ENCODE measurements at places on chromosomes 1 and 21. TPM values are rescaled to one million over a fixed set of nuclear protein-coding genes. Genes with fewer than 3 reads are reported as not detected.

- DNase-seq = peak; percentile 20
Measured at GRCh38 chr21:46082963-46083790, 14.7 kb upstream of the COL6A2 start.

GRCh38 chr1:32151319-32151787 is 28.1 kb upstream of the TXLNA start:
- no peak for DNase-seq

- DNase-seq = peak; percentile 18
Measured at GRCh38 chr21:45998871-45999580, 17.5 kb downstream of the COL6A1 start.

DNA sequence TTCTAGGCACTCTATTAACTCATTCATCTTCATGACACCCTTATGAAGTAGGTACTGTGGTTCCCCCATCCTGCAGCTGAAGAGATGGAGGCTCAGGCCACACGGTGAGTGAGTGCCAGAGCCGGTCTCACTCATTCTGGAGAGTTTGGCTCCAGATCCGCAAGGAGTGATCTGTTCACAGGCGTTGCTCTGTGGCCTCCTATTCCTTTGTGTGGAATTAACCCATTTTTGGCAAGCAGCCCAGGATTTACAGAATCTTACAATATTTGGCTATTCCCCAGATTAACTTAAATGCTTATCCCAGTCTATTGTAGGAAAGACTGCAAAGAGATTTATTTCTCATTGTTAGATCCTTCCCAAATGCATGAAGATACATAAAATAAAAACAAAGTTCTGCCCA is 29.6 kb downstream of the KIAA0040 start:
- DNase-seq = no peak

DNA sequence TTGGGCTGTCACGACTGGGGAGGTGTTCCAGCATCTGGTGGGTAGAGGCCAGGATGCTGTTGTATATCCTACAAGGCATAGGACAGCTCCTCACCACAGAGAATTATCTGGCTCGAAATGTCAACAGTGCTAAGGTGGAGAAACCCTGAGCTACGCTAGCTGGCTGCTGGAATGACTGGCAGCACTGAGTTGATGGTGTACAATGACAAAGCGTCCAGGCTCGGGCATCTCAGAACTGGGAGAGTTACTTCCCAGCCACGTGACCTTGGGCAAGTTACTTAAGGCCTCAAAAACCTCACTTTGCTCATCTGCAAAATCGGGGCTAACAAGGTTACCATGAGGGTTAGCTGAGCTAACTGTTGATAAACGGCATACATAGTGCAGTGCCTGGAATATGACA is 35.4 kb downstream of the GPR161 start:
- no peak for DNase-seq

DNA sequence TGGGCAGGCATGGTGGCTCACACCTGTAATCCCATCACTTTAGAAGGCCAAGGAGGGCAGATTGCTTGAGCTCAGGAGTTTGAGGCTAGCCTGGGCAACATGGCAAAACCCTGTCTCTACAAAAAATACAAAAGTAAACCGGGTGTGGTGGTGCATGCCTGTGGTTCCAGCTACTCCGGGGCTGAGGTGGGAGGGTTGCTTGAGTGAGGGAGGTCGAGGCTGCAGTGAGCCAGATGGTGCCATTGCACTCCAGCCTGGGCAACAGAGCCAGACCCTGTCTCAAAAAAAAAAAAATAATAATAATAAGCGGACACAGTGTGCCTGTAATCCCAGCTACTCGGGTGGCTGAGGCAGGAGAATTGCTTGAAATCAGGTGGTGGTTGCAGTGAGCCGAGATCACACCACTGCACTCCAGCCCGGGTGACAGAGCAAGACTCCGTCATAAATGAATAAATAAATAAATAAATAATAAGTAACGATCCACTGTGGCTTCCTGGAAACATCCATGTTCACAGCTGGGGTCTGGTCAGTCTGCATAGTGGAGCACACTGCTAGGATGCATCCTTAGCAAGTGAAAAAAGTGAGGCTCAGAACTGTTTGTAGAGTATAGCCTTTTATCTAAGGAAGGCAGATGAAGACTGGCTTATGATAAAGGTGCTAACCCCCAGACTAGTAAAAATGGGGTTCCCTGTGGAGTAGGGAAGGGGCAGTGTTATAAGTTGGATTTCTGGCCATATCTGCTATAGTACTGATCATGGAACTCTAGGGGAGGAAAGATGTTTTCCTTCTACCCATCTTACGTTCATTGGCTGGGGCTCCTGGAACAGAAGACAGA is 15.7 kb downstream of the PKNOX1 start:
- DNase-seq = no peak

GRCh38 chr1:30727824-30728223 is 4.4 kb upstream of the MATN1 start:
- DNase-seq = no peak

GRCh38 chr1:172278478-172278877 is 142.0 kb upstream of the C1orf105 start:
- DNase-seq = peak; percentile 33

DNA sequence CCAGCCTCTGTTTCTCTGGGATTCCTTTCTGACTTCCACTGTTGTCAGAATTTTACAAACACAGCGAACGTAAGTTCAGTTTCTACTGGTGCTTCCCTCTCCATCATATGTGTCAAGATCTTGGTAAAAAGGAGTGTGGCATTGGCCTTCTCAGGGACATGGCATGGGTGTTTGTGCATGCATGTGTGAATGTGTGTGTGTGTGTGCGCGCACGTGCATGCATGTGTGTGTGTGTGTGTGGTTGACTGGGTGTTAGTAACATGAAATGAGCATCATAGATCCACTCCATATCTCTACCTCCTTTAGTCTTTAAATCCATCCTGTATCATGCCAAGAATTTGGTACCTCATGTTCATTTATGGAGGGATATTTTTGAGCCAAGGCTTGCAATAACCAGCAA is 411.3 kb downstream of the NPHP4 start:
- no peak for DNase-seq

GRCh38 chr21:44834951-44835646 is 17.2 kb upstream of the SUMO3 start:
- DNase-seq = no peak

- DNase-seq = no peak
Measured at GRCh38 chr1:52423771-52424170, 19.4 kb downstream of the PRPF38A start.

DNA sequence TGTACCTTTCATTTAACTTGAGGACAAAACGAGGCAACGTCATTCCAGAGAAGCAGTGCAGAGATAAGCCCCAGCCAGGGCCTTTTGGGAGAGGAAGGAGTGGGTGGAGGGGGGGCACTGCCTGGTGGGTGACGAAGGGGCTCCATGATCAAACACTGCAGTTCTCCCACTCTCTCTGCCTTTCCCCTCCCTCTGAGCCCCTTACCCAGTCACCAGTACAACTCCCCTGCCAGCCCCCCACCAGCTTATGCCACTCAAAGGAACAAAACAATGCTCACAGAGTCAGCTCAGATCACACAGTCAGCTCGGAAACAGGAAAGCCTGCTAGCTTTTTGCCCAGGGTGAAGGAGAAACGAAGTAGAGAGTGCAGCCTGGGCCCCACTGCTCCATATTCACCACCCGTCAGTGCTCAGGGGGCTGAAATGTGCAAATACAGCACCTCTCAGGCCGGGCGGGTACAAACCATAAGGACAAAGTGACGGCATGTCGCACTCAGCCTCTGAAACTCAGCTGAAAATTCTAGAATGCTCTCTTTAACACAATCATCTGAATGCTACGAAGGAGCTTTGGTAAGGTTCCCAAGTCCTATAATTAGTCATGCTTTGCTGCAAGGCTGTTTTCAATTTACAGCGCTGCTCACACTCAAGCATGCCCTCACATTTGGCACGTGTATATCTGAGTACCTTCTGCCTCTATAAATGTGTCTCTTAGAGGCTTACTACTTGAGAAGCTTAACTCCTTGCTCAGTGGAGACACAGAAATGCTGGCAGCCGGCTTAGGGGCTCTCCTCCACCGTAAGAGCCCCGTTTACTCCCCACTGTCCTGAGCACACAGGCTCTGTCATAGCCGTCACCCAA is 65.8 kb upstream of the RAB4A start:
- DNase-seq = no peak

- DNase-seq = no peak
Measured at GRCh38 chr1:12148958-12149790, 17.6 kb upstream of the TNFRSF1B start.

GRCh38 chr1:241532162-241532531 is at the start of gene KMO:
Gene KMO, plus strand, starts transcription at chr1:241532378. Its CDS starts 67 bp downstream, at chr1:241532445.
- no peak for DNase-seq

DNA sequence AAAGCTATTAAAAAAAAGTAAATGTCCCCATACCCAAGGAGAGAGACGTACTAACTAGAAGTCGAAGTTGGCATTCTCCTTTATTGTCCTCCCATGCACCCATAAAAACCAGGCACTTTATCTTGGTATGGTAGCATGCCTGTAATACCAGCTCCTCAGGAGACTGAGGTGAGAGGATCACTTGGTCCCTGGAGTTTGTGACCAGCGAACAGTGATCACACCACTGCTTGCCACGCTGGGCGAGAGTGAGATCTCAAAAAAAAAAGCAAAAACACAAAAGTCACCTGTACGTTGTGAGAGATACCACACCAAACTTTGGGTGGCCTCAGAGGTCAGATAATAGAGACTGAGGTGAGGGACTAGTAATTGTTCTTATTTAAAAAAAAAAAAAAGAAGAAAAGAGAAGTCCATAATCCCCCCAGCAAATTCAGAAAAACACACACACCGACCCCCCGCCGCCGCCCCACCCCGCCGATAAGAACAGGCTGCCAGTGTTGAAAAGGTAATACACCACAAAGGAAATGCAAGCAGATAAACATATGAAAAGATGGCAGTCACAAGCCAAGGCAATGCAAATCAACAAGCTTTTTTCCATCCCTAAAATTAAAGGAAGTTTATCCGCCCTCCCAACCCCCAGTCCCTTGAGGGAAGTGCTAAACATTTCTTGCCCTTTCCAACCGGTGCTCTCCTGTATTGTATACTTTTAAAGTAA is 3.6 kb downstream of the L1TD1 start:
- DNase-seq = peak; percentile 84

The DCDC2B gene
- not detected for total RNA-seq

The GCSAML gene
- total RNA-seq = not detected

The FLG2 gene
- total RNA-seq = not detected

The CAMK2N1 gene
- 1.2 TPM for total RNA-seq

The CLCA4 gene
- not detected for total RNA-seq

All from H9 (cell line).